ENCODE measurements at places on chromosomes 12 and 14.

- no peak for DNase-seq
These were observed 97.2 kb downstream of the LGMN start for GRCh38 chr14:92651106-92651757.

- no peak for DNase-seq
These were observed 53.6 kb downstream of the ARF6 start for GRCh38 chr14:49946320-49947141.

- DNase-seq = no peak
These were observed 648 bp upstream of the AKAP5 start for GRCh38 chr14:64464651-64465050.

DNA sequence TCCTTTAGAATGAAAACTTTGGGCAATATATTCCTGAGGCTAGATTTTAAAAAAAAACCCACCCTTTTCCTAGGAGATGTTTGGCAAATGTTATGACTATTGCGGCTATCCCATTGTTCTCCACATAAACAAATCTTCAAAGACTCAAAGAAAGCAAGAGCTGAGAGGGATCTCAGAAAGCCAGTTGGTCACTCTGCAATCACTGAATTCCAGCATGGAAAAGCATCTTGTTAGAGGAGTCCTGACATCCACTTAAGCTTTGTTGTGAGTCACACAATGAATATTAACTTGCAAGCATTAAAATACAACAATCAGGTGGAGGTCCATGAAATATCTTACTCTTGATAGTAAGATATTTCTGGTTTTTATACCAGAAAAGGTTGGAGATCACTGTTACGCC, 11.0 kb upstream of the PTPRB start:
- no peak for DNase-seq

DNA sequence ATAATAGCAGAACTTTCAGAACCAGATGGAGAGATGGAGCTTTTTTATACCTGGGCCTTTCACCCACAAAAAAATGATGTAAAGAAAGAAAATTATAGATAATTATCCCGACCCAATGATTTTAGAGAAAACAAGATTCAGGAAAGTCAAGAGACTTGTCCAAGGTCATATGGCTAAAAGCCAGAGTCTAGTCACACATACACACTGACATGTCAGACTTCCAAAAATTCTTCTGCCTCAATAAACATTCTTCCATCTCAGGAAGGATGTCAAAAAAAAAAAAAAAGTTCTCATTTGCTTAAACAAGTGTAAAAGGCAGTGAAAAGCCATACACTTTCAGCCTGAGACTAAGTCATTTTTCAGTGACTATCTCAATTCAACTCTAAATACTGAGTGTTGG, 116.0 kb downstream of the PRICKLE1 start:
- no peak for DNase-seq

DNA sequence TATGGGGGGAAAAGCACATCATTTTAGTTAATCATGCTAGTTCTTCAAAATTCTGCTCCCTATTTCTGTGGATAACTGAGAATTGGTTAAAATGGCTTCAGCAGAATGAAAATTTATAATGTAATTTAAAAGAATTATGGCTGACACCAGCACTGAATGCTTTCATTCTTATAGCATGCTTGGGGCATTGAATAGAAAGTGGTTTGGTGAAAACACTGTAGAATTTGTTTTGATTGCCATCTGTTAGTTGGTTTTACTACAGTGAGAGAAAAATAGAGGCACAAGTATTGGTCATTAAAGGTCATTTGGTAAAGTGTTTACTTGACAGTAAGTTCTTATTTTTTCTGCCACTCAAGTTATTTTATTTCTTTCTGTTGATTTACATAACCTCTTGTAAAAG, 70.8 kb downstream of the PRORP start:
- DNase-seq = no peak

GRCh38 chr12:96403870-96404269, 3.6 kb upstream of the CDK17 start:
- DNase-seq = no peak

DNA sequence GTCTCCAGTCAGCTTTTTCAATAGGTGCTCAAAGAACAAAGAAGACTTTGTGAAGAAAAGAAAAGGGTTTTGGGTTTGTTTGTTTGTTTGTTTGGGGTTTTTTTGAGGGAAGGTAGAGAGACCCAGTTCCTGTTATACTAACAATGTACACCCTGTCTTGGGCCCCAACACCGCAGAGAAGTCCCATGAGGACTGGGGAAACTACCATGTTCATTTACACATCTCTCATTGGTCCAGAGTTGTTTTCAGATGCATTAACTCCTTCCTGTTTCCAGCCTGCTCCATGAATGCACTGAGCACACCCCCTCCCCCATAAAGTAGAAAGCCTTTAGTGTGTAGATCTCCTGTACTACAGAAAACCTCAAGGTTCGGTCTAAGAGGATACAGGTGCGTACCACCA, 51.1 kb upstream of the SLC8A3 start:
- DNase-seq = no peak

DNA sequence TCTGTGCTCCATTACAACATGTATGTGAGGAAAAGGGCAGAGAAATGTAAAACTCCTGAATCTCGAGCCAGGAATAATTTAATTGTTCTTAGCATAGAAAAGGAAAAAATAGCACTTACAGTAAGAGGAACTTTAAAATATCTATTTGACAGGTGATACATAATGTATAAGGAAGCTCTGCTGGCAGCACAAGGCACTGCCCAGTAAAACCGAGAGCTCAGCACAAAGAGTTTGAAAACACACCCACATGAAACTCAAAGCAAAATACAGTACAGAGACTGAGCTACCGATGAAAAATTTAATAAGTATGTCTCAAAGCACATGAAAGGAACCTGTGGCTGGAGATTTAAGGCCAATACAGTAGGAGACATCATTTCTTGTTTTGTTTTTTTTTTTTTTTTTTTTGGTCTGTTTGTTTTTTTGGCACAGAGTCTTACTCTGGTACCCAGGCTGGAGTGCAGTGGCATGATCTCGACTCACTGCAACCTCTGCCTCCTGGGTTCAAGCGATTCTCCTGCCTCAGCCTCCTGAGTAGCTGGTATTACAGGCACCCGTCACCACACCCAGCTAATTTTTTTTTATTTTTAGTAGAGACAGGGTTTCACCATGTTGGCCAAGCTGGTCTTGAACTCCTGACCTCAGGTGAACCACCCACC, 19.2 kb downstream of the CLIP1 start:
- no peak for DNase-seq

DNA sequence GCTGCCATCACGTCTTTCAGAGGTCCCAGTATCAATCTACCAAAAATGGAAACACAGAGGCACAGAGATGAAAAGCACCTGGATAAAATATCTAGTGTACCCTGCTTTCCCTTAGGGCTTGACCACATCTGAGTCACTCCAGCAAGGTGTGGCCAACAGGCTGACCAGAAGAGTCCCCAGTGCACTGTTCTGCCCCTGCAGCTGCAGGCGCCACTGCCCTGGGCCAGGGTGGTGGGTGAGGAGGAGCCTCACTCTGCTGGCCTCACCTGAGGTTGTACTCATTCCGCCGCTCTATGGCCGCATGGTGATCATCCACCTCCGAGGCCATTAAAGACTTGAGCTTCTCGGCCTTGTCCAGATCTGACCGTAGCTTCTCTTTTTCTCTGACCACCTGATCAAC, 60.4 kb downstream of the NIN start:
- no peak for DNase-seq

- DNase-seq = no peak
These were observed 68.7 kb upstream of the MAP1LC3B2 start for GRCh38 chr12:116490471-116490870.

GRCh38 chr14:68671909-68672308, 121.0 kb downstream of the ZFP36L1 start:
- DNase-seq = no peak

DNA sequence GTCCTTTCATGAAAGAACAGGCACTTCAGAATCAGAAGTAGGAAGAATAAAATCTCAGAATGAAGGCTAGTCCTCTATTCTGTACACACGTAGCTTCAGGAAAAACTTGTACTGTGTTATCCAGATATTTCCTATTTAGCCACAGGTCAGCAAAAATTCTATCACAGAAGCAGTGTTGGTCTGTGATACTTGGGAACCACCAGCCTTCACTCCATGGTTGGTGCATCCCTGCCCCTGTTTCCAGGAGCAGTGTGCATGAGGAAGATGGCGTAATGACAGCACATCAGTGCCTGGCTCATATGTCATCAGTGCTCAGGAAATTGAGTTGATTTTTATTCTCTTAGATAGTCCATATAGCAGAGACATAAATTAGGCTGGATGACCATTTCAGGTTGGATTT, 87.7 kb downstream of the SAMD4A start:
- DNase-seq = no peak

- peak; percentile 27 for DNase-seq
These were observed 863 bp downstream of the DENND5B start for GRCh38 chr12:31589904-31590641.

DNA sequence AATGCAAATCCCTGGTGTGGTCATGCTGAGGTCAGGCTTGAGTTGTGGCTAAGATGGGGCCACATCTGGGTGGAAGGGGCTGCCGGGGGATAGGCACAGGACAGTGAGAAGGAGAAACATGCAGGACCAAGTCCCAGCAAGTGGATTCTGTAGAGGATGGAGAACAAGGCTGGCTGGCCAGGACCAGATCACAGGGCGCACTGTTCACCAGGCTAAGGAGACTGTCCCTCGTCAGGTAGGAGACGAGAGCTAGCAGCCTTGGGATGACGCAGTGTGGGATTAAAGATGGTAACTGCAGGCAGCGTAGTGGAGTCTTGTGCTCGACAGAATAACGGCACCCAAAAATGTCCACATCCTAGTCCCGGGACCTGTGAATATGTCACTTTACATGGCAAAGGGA, 336.1 kb downstream of the BCL11B start:
- DNase-seq = no peak

DNA sequence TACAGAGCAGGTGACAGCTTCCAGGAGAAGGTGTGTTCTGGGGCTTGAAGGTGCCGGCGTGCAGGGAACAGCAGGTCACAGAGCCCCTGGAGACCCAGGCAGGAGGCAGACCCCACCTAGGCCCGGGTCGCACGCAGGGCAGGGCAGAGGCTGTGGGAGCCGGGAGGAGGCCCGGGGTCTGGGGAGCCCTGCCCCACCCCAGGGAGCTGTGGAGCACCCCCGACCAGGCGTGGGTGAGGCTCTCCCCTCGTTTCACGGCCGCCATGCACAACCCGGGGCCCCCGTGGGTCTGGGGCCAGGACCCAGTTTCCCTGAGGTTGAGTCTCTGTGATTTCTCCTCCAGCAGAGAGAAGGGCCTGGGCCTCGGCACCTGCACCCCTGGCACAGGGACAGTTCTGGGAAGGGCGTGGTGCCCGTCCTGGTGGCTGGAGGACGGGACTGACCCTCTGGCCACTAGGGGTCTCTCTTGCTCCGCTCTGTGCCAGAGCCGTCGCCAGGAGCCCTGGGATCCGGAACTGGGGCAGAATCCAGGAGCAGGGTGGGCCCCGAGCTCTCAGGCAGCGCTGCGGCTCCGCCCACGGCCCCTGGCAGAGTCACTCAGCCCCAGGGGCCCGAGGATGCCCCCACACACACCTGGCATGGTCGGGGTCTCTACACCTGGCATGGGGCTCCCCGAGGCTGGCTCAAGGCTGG, 75.2 kb upstream of the FBRSL1 start:
- peak; percentile 23 for DNase-seq

- no peak for DNase-seq
These were observed 107.5 kb downstream of the PHLDA1 start for GRCh38 chr12:75923964-75924666.

GRCh38 chr12:125259178-125259867, 194.1 kb downstream of the AACS start:
- no peak for DNase-seq

- DNase-seq = no peak
These were observed 36.7 kb downstream of the SPTLC2 start for GRCh38 chr14:77579780-77580179.

GRCh38 chr14:63922696-63923421, 70.1 kb downstream of the SYNE2 start:
- DNase-seq = no peak

- DNase-seq = no peak
These were observed 83.0 kb upstream of the ZDHHC17 start for GRCh38 chr12:76680940-76681339.

GRCh38 chr12:3034067-3034750, 43.0 kb upstream of the TSPAN9 start:
- DNase-seq = no peak

All from GOT3 (cell line).